ENCODE measurements at places on chromosomes 13 and 19.

DNA sequence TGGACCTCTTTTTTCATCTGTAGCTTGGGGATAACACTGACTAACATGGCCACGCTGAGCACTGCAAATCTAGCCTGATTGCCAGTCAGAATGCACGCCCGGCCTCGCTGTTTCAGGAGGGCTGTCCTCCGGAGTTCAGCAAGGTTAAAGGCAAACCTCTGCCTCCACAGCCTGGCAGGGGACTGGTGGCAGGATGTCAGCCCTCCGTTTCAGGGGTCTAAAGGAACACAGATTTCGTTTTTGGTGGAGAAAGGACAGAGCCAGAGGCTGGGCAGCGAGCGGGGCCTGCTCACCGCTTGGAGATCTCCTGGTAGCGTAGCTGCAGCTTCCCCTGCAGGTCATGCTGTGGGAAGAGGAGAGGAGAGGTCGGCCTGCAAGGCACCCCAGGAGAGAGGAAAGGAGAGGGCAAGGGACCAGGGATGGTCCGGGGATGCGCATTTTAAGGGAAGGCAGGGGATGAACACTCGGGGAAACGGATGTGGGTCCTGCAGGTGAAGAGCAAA lies 560 bp downstream of the NDUFA7 start:
- DNase-seq: no peak

DNA sequence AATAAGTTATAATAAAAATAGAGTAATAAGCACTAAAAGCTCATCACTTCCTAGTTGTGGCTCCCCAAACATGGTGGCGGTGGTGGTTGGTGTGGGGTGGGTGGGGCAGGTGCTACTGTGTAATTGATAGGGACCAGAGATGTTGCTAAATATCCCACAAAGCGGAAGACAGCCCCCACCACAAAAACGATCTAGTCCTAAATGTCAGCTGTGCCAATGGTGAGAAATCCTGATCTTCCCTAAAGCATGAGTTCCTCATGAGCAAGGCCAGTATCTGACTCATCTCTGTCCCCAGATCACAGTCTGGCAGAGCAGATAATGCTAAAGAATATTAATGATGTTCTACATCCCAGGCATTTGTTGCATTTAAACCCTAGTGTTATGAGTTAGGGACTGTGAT lies 1.9 kb upstream of the EDDM13 start:
- DNase-seq: peak; percentile 5

GRCh38 chr19:43901395-43902390 lies 33.4 kb downstream of the ZNF45 start:
- peak; percentile 68 for DNase-seq

DNA sequence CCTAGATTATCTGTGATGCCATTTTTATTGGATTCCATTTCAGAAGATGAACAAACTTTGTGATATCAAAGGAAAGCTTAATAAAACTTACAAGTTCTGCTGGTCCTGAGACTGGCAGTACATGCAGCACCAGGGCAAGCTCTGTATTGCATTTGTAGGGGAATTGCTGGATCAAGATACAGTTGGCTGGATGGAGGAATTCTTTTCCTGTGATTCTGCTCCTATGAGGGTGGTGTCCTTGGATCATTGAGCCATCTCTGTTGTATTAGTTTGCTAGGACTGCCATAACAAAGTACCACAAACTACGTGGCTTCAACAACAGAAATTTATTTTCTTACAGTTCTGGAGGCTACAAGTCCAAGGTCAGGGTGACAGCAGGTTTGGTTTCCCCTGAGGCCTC lies 33.9 kb upstream of the CSNK1A1L start:
- no peak for DNase-seq

DNA sequence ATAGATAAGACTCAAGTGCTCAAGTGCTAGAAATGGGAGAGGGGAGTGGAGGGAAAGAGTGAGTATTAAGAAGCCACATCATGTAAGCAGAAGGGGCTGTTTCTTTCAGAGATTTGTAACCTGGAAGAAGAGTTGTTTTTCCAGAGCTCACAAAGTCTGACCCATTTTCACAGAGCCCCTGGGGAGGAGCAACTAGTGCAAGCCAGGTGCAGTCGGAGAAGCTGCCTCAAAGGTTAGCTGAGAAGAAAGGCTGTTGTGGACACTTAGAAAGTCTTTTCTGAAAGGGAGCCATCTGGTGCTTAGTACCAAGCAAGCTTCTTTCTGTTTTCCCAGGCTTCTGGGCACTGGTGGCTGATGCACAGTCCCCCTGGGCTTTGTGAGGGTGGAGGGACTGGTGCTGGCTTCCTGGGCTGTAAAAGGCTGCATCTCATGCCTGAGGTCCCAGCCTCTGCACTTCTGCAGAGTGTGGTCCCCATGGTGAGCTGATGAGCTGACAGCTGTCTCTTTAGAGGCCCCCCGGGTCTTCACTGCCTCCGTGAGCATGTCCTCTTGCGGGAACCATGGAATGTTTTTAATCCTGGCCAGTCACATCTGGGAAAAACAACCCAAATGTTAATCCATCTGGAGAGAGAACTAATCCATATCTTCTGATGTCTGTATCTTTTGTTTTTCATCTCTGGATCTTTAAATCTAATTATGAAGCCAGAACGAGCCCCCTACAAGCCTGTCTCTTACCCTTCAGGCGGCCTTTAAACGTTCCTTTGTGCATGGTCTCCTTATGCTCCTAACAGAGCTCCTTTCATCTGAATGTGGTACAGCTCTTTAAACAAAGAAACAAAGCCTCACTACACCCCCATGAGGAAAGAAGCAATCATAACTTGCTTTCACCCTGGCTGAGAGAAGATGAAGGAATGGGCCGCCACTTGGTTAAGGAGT lies 40.2 kb downstream of the OLFM4 start:
- no peak for DNase-seq

DNA sequence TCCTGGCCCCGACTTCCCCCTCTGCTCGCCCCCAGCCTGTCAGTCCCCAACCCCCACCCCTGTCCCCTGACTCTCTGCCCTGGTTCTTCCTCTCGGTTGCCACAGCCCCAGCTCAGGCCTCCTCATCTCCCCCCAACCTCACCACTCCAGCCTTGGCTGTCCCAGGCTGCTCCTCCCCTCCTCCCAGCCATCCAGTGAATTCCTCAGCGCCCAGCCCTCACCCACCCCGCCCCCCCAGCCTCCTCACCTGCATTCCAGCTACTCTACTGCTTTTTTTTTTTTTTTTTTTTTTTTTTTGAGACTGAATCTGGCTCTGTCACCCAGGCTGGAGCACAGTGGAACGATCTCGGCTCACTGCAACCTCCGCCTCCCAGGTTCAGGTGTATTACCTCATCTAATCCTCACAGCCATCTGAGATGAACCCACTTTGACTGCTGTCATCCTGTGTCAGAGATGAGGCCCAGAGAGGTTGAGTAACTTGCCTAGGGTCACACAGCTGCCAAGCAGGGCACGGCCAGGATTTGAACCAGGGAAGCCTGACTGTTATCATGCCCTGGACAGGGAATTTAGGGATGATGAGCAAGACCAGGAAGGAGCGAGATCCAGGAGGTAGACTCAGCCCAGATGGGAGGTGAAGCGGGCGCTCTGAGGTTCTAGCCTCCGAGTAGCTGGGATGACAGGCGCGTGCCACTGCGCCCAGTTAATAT lies 2.6 kb downstream of the SULT2B1 start:
- DNase-seq: no peak

DNA sequence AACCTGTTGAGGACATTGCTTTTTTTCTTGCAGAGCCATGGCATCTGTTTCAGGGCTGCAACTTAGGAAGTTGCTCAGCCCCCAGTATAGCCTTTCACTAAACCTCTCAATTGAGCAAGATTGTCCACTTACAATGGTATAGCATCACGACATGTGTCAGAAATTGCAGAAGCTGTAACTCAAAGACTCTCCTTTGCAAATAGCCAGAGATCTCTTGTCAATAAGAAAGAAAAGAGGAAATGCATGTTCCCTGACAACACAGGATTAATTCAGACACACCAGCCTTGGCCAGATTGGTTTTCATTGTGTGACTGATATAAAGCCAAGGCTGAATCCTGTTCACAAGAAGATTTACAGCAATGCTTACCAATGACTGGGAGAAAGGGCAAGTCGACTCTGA lies 38.7 kb upstream of the CYSLTR2 start:
- DNase-seq: no peak

- no peak for DNase-seq
These were observed 3.8 kb downstream of the CARS2 start for GRCh38 chr13:110702089-110702488.

DNA sequence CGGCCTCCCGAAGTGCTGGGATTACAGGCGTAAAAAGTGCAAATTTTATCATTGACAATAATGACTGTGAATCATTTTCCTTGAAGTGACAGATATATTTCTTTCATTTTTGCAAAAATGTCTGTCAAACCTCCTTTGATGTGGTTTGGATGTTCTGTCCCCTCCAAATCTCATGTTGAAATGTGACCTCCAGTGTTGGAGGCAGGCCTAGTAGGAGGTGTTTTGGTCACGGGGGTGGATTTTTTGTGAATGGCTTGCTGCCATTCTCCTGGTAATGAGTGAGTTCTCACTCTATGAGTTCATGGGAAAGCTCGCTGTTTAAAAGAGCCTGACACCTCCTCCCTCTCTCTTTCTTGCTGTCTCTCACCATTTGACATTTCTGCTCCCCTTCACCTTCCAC lies 5.5 kb upstream of the SLC1A6 start:
- no peak for DNase-seq

DNA sequence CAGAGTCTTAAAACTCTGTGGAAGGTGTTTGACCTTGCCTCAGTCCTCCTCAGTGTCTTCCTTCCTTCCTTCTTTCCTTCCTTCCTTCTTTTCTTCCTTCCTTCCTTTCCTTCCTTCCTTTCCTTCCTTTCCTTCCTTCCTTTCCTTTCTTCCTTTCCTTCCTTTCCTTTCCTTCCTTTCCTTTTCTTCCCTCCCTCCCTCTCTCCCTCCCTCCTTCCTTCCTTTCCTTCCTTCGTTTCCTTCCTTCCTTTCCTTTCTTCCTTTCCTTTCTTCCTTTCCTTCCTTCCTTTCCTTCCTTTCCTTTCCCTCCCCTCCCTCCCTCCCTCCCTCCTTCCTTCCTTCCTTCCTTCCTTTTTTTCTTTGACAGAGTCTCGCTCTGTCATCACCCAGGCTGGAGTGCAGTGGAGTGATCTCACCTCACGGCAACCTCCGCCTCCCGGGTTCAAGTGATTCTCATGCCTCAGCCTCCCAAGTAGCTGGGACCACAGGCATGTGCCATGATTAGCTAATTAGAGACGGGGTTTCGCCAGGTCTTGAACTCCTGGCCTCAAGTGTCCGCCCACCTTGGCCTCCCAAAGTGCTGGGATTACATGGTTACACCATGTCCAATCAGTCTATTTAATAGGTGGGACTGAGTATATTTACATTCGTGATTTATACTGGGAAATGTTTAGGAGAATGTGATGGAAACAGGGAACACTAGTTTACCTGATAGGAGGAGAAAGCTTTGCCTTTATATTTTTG lies 16.3 kb downstream of the ZNF507 start:
- no peak for DNase-seq

DNA sequence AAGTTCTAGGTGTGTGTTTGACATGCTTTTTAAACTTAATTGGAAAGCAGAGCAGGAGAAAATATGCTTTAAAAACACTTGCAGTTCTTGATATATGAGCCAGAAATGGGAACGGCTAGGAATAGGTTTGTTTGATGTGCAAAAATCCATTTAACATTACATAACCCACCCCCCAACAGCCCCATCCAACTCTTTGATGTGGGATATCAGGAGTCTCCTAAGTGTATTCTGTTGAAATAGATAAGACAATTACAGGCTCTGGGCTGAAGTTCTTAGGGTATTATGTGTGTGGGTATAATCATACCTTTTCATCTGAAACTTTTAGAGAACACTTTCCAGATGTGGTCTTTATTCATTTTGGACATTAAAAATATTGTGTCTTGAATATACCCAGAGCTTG lies 240.4 kb upstream of the CSNK1A1L start:
- DNase-seq: no peak

DNA sequence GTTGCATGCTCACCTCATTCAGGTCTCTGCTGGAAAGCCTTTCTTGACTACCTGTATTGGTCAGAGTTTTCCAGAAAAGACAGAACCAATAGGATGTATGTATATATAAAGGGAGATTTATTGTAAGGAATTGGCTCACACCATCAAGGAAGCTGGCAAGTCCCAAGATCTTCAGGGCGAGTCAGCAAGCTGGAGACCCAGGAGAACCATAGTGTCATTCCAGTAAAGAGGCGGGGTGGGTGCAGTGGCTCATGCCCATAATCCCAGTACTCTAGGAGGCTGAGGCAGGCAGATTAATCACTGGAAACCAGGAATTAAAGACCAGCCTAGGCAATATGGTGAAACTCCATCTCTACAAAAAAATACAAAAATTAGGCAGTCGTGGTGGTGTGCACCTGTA lies 30.4 kb upstream of the FARP1 start:
- DNase-seq: no peak

GRCh38 chr19:54449701-54450069 lies 686 bp downstream of the LENG8 start:
- DNase-seq: no peak

GRCh38 chr13:110506396-110506795 lies 55.1 kb downstream of the RAB20 start:
- no peak for DNase-seq

GRCh38 chr19:16384688-16385087 lies 60.1 kb downstream of the KLF2 start:
- no peak for DNase-seq

GRCh38 chr19:4776436-4777211 lies 14.9 kb upstream of the FEM1A start:
- no peak for DNase-seq

GRCh38 chr13:76463314-76463713 lies 422.9 kb downstream of the KCTD12 start:
- no peak for DNase-seq

- DNase-seq: no peak
These were observed 900.3 kb upstream of the MIR17HG start for GRCh38 chr13:90447034-90447733.

DNA sequence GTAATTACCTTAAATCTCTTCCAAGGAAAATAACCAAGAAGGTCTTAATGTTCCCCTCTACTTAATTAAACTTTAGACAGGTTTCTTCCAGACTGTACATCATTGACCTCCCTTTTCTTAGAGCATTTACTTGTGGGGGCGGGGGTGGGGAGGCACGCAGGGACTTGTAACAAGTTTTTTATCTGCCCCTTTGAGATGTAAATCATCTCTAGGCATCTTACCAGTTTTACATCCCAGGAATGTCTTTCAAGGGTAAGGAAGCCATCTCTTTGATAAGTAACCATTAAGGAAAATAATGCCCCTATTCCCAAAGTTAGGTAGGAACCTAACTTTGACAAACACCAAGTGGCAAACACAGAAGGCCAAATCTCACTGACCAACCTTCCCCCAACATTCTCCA lies 528.6 kb downstream of the SUCLA2 start:
- DNase-seq: no peak

GRCh38 chr13:83201506-83201905 lies 680.8 kb downstream of the SLITRK1 start:
- DNase-seq: no peak

- no peak for DNase-seq
These were observed 177.5 kb downstream of the DCLK1 start for GRCh38 chr13:35953537-35954206.

DNA sequence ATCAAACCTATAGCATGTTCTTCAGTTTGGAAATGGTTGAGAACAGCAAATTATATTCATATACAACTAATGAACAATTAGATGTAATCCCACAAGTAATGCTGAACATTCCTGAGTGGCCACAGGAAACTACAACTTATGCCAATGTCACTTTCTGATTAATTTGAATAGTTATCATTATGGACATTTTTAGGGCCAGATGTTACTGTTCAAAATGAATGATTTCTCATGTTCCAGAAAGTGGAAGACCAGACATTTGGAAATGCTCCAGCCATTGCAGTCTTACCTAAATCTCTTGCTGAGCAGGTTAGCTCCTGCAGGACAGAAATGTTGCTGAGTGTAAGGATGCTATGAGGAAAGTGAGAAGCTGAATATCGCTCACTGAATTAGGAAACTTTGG lies 819.8 kb downstream of the PCDH9 start:
- DNase-seq: no peak

Measured in CD4-positive, alpha-beta T cell treated with Interleukin-1 beta for 1 hour (primary cell).